ENCODE measurements at places on chromosomes 16 and 17.

DNA sequence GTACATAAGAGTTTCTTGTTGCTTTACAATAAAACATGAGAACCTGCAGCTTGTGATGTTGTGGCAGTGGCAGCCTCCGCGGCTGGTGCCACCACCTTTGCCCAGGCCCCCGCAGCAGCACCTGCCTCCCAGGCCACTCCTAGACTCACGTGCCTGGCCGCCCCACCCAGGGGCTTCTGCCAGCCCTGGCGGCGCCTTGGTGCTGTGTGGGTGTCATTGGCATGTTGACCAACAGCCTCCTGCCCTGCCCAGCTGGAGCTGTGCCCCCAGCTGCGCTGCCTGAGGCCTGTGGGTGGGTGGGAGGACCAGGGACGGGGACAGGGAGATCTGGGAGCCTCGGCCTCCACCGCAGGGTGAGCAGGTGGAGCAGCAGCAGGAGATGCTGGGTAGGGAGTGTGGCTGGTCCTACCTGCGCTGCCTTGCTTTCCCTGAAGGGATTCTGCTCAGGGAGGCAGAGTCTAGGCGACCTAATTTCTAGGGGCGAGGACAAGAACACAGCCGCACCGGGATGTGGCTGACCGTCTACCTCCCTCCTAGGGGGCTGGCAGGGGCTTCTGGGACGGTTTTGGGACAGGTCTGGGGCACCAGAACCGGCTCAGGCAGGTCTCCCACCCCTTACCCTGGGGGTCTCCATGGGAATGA lies 428 bp upstream of the DNASE1L2 start:
- no peak for DNase-seq

- peak; percentile 7 for DNase-seq
Observed at GRCh38 chr16:52293204-52293603, 253.7 kb downstream of the TOX3 start.

GRCh38 chr16:57795431-57795878 lies 6.8 kb downstream of the KIFC3 start:
- DNase-seq: peak; percentile 85

- no peak for DNase-seq
Observed at GRCh38 chr17:13395862-13396261, 205.9 kb downstream of the HS3ST3A1 start.

DNA sequence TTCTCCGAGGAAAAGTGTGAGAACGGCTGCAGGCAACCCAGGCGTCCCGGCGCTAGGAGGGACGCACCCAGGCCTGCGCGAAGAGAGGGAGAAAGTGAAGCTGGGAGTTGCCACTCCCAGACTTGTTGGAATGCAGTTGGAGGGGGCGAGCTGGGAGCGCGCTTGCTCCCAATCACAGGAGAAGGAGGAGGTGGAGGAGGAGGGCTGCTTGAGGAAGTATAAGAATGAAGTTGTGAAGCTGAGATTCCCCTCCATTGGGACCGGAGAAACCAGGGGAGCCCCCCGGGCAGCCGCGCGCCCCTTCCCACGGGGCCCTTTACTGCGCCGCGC lies at the start of gene ERBB2:
Gene ERBB2 (plus strand): TSS at position 247 of the 330 bp plus-strand sequence. CDS start 175 bp downstream, outside the sequence.
- no peak for DNase-seq

DNA sequence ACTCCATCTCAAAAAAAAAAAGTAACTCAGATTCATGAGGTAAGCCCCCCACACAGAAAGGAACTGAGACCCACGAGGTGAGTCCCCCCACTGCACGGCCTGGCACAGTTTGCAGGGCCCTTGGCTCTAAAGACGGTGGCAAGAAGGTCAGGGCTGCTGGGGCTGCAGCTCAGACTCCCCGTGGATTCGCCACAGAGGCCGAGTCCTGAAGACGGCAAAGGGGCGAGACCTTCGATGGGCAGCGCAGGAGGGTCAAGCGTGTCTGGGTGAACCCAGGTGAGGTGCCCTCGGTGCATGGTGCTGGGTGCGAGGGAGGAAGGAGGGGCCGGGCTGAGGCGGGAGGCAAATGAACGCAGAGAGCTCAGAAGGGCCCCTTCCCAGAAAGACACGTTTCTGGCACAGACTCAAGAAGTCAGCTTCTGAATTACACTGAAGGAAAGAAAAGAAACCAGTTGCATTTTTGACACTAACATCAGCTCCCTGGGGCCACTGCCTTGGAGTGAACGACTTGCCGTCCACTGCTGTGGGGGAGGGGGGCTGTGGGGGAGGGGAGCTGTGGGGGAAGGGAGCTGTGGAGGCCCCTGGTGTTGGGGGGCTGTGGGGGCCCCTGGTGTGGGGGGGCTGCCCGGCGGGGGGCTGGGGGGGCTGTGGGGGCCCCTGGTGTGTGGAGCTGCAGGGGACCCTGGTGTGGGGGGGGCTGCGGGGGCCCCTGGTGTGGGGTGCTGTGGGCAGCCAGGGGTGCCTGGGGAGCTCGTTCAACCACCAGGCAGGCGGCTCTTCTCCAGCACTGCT lies 69.8 kb upstream of the METRNL start:
- DNase-seq: no peak

- no peak for DNase-seq
Observed at GRCh38 chr17:1947743-1948516, 77.2 kb downstream of the RTN4RL1 start.

DNA sequence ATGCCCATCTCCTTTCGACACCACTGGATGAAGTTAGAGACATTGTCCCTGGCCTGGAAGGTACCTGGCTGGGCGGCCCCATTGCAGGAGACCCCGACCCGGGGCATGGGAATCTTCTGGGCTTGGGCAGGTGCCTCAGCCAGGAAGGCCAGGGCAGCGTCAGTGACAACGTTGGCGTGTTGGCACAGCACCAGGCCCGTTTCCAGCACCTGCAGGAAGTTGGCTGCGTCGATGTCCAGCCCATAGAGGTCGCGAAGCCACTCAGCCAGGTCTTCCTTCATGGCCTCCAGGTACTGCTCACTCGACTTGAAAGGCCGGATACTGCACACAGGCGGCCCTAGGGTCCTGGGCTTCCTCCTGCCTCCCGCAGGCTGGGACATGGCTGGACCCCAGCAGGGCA lies 568 bp downstream of the GAS2L2 start:
- no peak for DNase-seq

DNA sequence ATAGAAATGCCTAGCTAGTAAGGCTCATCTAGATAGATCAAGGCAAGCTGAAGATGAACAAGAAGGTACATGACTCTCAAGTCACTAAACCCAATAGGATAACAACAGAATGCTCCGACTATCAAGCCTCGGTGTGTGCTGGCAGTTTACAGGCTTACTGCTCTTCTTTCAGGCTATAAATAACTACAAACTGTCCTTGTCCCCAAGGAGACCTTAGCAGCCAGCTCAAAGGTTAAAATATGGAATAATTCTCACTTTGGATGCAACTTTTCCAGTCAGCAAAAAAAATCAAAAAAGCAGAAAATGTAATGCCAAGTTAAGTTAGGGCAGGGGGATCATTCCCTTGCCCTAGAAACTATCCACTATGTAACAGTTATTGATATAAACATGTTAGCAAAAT lies 44.6 kb downstream of the SPOP start:
- peak; percentile 57 for DNase-seq

GRCh38 chr16:49701789-49702494 lies 154.0 kb downstream of the ZNF423 start:
- DNase-seq: peak; percentile 85

DNA sequence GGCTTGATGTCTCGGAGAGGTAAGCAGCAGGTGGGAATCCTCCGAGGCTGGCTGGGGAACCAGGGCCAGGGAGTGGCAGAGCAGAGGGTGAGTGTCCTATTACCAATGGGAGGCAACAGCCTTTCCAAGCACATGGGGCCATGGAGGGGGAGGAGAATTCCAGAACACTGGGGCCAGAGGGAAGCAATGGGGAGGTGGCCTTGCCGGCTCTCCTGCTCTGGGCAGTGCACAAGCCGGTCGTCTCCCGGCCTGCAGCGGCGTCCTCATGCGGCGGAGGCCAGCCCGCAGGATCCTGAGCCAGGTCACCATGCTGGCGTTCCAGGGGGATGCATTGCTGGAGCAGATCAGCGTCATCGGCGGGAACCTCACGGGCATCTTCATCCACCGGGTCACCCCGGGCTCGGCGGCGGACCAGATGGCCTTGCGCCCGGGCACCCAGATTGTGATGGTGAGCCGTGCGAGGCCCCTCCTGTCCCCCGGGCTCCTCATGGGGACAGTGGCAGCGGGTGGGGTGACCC lies 21.9 kb downstream of the SGSH start:
- DNase-seq: peak; percentile 17

GRCh38 chr16:50302472-50303005 lies 36.2 kb downstream of the ADCY7 start:
- DNase-seq: no peak
